Mesendoderm (in vitro differentiated cells): ENCODE measurements at places on chromosomes 7 and 10.

DNA sequence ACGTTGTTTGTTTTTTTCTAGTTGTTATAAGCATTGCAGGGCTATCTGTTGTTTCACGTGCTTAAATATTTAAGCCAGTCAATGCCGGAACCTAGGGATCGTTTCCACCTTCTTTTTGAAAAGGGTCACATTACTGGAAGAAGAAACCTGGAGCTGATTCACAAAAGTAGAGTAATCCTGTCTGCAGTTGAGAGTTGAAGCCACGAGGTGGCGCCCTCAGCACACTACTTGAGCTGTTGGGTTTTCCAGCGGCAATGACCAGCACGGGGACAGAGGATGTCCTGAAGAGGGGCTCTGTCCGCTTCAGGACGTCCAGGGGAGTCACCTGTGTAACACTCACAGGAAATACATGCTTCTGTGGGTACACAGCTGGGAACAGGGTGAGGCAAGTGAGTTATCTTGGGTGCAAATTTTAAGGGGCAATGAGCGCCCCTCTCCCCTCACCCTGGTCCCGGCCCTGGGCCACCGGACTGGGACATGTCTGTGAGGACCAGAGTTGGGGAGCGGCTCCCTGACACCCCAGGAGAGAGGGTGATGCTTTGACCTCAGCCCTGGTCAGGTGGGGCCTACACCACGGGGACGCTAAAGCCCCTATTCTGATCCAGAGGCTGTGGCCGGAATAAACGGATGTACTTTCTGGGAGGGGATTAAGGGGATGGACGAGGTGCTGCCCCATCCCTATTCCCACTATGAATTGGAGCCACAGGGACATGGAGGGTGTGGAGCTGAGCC lies 26.3 kb upstream of the WDFY4 start:
- peak; percentile 83 for DNase-seq

DNA sequence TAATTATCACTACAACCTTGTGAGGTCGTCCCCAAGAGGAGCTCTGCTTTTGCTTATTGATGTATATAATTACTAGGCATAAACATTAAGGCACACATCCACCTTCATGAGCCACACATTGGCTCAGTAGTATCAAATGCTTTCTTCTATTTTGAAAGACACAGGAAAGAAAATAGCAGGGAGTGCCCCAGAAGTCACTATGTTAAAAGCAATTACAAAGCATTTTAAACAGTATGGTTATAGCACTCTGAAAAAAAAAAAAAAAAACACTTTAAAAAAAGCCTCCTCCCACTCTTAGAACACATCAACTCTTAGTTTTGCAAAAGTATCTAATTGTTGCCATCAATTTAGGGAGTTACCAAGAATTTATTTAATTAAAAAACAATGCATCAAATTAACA lies 474.2 kb downstream of the PARD3 start:
- no peak for DNase-seq

DNA sequence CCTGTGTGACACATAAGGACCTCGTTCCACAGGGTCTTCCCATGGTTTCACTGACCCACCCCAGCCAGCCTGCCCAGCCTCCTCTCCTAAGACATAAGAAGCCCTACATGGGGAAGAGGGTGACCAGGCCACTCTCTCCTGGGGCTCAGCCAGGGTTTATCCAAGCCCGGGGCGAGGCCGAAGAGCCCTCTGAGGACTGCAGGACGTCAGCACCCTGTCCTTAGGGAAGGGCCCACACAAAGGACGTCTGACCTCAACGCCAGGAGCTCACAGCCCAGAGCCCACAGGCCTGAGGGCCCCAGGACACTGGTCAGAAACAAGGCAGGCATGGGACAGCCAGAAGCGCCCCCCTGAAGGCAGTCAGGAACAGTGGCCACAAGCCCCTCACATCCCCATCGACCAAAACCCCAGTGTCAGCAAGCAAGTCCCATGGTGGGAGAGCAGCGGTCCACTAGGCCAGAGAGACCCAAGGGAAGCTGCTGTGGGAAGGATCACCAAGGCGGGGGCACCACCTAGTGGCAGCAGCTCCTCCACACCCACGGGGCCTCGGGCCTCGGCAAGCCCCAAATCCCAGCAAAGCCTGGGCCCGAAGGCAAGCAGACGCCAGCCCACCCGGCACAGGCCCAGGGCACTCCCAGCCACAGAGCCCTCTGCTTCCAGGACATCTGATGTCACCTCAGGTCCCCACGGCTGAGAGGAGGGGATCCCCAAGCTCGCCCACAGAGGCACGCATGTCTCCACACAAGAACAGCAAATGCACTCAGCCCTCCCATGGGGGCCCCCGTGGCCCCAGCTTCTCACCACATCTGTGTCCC lies 23.4 kb downstream of the MAD1L1 start:
- DNase-seq = peak; percentile 72

DNA sequence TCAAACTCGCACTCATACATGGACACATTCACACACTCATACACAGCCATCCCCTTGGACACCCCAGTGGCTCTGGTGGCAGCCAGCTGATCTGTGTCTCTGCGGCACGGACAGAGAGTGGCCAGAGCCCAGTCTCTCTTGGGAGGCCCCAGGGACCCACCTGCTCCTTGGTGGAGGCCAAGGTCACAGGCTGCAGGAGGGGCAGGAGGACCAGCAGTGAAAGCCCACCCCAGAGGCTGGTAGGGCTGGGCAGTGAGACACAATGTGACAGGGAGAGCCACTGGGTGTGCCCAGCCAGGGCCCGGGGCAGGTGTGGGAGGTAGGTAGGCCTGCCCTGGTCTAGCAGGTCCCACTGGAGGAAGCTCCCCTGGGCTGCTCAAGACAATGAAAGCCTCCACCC lies 18.5 kb downstream of the SHH start:
- no peak for DNase-seq

DNA sequence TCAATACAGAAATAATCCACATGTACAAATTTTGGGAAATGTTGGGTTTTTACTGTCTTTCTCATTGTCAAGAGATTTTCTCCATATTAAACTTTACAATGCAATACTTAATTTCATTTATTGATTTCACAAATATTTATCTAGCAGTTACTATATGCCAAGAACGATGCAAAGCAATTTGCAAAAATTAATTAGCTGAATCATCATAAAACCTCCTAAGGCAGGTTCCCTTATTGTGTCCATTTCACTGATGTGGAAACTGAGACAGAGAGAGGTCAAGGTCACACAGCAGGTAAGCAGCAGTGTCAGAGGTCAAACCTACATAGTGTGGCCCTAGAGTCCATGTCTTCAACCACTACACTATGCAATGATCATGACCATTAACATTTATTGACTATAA lies 286.8 kb upstream of the AUTS2 start:
- DNase-seq = no peak

- DNase-seq = no peak
These were observed 23.8 kb upstream of the UBE2D1 start for GRCh38 chr10:58311026-58311425.

GRCh38 chr7:33936503-33936902 lies 31.2 kb downstream of the BMPER start:
- no peak for DNase-seq

GRCh38 chr10:126917975-126918908 lies 13.0 kb downstream of the DOCK1 start:
- no peak for DNase-seq

DNA sequence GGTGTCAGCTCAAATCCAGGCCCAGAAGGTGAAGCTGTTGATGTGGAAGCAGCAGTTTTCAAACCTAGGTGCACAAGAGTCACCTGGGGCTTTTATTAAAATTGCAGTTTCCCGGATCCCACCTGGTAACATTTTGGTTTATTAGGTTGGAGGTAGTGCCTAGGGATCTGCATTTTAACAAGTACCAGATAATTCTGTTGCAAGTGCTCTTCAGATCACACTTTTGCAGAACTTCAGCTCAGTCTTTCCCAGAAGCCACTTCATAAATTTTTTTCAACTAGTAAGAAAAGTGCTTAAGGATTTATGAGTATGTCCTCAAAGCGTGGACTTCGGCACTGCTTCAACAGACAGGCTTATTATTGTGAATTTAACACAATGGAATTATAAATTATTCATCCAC lies 213.8 kb downstream of the ADRA2A start:
- no peak for DNase-seq

DNA sequence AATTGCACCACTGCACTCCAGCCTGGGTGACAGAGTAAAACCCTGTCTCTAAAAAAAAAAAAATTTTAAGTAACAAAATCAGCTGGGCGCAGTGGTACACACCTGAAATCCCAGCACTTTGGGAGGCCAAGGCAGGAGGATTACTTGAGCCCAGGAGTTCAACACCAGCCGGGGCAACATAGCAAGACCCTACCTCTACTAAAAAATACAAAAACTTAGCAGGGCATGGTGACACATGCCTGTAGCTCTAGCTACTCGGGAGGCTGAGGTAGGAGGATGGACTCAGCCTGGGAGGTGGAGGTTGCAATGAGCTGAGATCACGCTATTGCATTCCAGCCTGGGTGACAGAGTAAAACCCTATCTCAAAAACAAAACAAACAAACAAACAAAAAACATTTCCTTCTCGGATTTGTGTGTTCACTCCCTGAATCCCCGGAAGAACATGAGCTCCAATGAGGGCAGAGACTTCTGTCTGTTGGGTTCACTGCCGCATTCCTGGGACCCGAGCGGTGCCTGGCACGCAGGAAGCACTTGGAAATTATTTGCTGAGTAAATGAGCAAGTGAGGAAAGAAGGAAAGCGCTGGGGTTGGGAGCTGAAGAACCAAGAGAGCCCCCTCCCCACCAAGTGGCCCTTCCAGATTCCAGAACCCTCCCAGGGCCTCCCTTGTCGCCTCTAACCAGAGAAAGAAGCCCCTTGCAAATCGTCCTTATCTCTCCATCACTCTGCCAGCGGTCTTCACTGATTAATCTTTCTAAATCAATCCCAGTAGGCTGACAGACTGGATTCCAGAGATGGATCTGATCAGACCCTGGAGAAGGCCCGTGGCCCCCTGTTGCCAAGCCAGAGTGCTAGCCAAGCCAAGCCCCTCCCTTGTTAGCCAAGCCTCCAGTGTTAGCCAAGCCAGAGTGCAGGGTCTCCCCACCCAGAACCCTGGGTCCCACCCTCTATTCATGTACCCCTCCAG lies 6.2 kb downstream of the TNRC18 start:
- DNase-seq = peak; percentile 92

- no peak for DNase-seq
These were observed 34.0 kb downstream of the LEP start for GRCh38 chr7:128274884-128275603.

DNA sequence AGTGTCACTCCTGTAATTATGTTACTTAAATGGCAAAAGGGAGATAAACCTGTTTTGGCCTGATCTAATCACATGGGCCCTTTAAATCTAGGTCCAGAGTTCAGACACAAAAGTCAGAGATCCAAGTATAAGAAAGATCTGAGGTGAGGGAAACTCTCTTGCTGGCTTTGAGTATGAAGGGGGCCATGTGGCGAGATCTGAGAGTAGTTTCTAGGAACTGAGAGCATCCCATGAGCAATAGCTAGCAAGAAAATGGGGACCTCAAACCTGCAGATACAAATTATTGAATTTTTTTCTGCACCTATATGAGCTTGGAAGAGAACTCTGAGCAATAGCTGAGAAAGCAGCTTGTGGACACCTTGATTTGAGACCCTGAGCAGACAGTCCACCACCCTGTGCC lies 27.6 kb downstream of the ANKRD7 start:
- DNase-seq = no peak

GRCh38 chr10:115093286-115093775 lies at the start of gene ATRNL1:
Gene ATRNL1, plus strand, starts transcription at chr10:115093365. Its CDS starts 386 bp downstream, at chr10:115093751.
- DNase-seq = peak; percentile 77

- no peak for DNase-seq
These were observed 109.5 kb upstream of the PITRM1 start for GRCh38 chr10:3281941-3282673.

DNA sequence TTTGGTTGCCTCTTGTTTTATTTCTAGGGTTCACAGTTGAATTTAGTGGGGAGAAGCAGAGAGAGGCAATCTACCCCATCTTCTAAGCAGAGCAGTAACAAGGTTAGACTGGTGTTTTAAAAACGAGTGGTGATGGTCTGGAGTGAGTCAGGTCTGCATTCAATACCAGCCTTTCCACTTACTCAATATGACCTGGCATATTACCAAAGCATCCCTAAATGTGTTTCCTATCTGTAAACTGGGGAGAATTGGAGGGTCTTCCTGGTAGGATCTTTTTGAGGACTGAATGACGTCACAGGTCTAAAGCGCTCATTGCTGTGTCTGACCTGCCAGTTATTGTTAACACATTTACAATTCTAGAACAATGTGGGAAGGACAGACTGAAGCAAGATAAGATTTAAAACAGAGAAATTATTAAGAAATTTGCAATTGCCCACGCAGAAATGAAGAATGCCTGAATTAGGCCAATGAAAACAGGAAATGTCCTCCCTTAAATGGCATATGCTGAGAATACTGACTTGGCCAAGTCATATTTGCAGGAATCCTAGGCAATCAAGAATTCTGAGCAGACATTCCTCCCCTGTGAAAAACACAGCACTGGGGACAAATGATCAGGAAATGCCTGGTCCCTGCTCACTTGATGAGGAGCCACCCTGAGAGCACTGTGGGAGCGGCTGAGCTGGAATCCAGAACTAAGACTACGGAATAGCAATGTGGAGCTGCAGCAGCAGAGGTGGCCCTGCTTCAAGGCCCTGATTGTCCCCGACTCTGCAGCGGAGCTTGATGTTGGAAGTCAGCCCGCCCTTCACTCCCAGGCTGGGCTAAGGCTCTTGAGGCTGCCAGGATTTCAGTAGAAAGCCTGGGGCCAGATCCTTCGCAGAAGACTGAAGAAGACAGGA lies 184.5 kb upstream of the CXCL12 start:
- no peak for DNase-seq

GRCh38 chr7:132871419-132871818 lies 210.5 kb downstream of the CHCHD3 start:
- DNase-seq = no peak

GRCh38 chr7:129313282-129313681 lies 88.5 kb downstream of the AHCYL2 start:
- no peak for DNase-seq

GRCh38 chr7:110283056-110283455 lies 807.9 kb upstream of the LRRN3 start:
- peak; percentile 36 for DNase-seq

DNA sequence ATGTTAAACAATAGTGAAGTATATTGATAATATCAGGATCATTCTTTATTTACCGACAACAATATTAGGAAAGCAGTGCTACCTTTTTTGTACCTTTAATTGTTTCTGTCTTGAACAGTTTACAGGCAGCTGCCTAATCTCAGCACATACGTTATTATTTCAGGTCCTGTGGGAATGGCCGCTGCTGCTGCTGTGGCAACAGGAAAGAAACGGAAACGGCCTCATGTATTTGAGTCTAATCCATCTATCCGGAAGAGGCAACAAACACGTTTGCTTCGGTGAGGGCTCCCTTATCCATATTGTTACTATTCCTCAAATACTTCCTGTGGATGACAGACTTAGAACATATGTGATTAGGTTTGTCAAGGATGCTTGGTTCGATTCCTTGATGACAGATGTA lies 59.7 kb downstream of the NRF1 start:
- DNase-seq = no peak
